H4 (cell line): ENCODE measurements at places on chromosomes 6 and 20. TPM values are rescaled to one million over a fixed set of nuclear protein-coding genes. Genes with fewer than 3 reads are reported as not detected.

The OR10C1 gene
- total RNA-seq = not detected in 2 replicates

The KCNQ5 gene
- 1.4 and 2.1 TPM in 2 replicates for total RNA-seq

The HTR1E gene
- total RNA-seq = not detected in 2 replicates

The GRIK2 gene
- total RNA-seq = 1.4 and 2.9 TPM in 2 replicates

The SNHG17 gene
- total RNA-seq = 6.1 and 6.7 TPM in 2 replicates

The LRRC73 gene
- 1.0 and 1.8 TPM in 2 replicates for total RNA-seq

The TPBG gene
- total RNA-seq = 15.9 and 20.3 TPM in 2 replicates

The TP53TG5 gene
- total RNA-seq = not detected in 2 replicates

The CRISP3 gene
- total RNA-seq = not detected in 2 replicates

The FHL5 gene
- total RNA-seq = not detected in 2 replicates

The DLGAP4 gene
- 10.2 and 12.4 TPM in 2 replicates for total RNA-seq

The NNAT gene
- not detected in 2 replicates for total RNA-seq

The MUC22 gene
- not detected in 2 replicates for total RNA-seq

The TBP gene
- total RNA-seq = 11.4 and 13.1 TPM in 2 replicates

The HMGCLL1 gene
- 0.19 TPM in 1 of 2 replicates, not detected in the other for total RNA-seq
